Immature natural killer cell (primary cell): ENCODE measurements at places on chromosomes 12 and 14.
A peak's percentile ranks its signal among the peaks of the same experiment; 100 is the strongest.

- DNase-seq = no peak
Measured at GRCh38 chr14:47541662-47542061, 133.7 kb downstream of the MDGA2 start.

DNA sequence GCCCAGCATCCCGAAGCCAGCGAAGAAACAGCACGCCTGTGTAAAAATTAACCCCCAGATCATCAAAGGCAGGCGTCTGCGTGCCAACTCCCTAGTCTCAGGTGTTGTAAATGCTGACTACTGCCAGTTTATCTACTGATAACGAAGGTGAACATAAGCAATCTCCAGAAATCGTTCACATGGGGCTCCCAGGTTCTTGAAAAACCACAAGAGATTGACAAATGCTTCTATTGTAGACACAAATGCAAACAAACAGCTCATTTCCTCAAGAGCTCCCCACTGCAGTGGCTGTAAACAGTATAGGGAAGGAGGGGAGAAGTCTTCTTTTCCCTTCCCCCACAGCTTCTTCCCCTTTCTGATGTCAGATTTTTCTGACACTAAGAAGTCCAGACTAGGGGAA lies 5.3 kb upstream of the PLEKHG3 start:
- no peak for DNase-seq

- no peak for DNase-seq
Measured at GRCh38 chr12:18327036-18327435, 65.7 kb downstream of the PIK3C2G start.

DNA sequence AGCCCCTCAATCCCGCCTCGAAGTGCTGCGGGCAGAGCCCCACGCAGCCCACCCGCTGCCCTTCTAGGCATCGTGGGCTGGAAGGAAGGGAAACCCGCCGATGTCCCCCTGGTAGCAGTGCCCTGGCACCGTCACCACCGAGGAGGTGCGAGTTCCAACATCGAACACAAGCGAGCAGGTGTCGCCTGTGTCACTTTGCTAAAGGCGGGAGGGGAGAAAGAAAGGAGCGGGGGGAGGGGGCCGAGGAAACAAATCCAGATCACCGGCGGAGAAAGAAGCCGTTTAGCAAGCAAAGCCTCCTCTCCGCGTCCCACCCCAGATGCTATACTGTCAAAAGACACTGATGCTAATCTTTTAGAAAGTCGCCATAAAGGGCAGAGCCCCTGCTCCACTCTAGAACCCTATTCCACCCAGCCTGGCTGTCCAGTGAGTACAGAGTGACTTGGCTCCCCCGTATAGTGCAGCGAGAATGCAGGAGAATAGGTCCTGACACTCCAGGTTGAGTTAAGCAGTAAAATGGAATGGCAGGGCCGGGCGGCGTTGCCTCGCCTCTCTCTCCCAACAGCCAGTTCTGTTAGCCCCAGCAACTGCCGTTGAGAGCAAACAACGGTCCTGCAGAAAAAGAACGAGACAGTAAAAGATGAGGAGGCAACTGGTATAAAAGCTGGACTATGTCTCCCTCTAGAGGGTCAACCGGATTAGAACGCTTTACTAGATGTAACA lies 67.9 kb upstream of the USP15 start:
- peak; percentile 20 for DNase-seq

DNA sequence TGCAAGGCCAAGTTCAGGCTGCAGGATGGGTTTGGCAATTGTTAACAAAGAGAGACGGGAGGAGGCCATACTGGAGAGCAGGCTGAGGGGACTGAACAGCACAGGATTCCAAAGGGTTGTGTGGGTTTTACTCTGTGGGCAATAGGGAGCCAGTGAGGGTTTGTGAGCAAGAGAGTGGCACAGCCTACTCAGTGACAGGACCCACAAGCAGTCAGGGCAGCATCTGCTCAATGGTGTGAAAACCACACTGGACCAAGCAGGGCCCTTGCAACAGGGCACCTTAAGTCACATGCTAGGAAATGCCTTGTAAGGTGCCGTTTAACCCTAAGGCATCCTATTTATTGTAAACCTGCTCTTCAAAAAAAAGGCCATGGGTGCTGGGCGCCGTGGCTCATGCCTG lies 22.0 kb downstream of the SYNE3 start:
- DNase-seq = peak; percentile 24

- no peak for DNase-seq
Measured at GRCh38 chr12:78087363-78087675, 256.6 kb downstream of the NAV3 start.

DNA sequence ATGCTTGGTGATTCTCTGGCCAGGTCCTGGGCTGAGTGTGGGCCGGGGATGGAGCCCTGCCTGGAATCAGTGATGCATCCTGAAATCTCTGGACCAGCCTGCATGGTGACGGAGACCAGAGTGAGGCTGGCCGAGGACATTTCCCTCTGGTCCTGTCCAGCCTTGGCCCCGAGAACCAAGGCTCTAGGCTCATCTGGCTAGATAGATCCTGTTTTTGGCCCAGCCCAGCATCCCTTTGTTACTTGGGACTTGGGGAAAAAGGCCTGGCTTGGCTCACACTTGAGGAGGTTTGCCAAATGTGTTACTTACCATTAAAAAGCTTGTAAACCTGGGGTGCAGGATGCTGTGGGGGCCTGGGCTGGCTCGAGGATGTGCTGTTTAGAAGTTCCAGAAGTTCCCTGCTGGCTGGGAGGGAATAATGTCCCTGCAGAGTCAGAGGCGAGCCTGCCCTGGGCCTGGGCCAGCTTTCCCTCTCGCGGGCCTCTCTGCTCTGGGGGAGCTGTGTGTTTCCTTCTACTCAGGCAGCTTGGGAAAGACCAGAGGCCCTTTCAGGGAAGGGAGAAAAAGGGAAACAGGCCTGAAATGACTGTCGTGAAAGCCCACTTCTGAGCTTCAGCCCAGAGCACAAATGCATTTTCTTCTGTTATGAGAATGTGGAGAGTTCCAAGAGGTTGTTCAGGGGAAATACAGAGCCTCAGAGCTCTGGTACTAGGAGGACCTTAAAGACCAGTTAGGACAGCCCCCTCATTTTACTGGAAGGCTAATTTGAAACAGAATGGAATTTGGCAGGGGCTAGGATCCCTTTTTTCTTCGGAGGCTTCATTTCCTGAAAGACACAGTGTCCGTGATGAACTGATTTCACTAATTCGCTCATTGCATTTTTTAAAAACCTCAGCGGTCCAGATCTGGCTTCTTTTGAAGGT lies 47.2 kb upstream of the CTDSP2 start:
- DNase-seq = no peak

DNA sequence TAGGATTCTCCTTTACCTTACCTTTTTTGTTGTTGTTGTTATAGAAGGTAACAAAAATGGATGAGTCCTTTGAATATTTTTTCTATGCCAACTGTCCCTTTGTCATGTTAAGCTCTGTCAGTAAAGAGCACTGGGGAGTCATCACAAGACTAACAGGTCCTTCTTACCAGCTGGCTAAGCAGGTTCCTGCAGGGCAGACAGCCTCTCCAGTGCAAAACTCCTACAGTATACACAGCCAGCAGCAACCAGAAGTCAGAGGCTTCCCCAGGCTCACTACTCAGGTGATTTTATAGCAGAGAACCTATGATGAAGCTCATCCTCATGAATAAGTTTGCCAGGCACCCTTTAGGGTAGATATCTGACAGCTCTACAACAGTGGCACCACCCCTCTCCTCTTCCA lies 271.1 kb downstream of the RERGL start:
- DNase-seq = no peak

GRCh38 chr14:58873228-58873953 lies 235.6 kb downstream of the DACT1 start:
- DNase-seq = no peak

DNA sequence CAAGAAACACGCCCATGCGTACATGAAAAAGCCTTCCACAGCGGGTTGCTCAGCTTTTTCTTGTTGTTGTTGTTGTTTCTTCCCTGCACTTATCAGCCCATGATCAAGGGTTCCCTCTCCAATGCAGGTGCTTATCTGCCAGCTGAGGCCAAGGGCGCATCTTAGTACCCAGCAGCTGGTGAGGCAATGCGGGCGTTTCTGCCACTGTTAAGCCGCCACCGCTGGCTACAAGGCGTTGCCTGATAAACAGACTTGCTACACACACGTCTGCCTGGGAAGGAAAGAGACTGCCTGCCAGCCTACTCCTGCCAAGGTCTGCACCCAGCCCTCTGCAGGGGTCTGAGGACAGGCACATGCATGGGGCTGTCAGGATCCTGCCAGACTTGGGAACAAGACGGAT lies 345.9 kb downstream of the BCL11B start:
- no peak for DNase-seq

DNA sequence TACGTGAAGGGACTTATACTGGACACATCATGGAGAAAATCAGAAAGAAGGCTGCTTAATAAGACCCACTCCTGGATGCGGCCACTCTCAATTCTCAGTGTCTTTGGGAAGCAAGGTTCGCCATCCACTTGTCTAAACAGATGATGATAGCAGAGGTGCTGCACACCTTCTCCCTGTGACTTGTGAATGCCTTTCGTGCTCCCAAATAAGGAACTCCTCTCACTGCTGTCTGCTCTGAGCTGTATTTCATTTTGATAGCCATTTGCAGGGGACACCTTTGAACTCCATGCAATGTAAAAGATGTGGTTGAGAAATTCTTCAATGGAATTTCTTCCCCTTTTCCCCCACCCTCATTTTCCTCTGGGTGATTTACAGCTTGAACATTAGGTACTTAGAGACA lies 11.6 kb downstream of the RMST start:
- DNase-seq = no peak

DNA sequence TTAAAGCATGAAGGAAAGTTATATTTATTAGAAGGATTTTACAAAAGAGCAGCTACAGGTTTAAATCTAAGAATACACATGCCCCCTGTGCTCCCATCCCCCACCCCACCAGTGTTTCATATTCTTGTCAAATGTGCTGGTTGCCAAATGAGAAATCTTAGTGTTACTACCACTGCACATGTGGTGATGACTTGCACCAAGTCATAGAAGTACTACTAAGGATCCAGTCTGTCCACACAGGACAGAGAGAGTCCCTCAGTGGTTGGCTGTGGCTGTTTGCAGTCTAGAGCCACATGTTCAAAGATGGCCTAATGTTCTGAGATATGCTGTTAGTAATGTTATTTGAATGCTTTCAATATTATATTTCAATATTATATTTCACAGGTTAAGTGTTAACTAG lies 268.8 kb downstream of the ADAMTS20 start:
- no peak for DNase-seq

DNA sequence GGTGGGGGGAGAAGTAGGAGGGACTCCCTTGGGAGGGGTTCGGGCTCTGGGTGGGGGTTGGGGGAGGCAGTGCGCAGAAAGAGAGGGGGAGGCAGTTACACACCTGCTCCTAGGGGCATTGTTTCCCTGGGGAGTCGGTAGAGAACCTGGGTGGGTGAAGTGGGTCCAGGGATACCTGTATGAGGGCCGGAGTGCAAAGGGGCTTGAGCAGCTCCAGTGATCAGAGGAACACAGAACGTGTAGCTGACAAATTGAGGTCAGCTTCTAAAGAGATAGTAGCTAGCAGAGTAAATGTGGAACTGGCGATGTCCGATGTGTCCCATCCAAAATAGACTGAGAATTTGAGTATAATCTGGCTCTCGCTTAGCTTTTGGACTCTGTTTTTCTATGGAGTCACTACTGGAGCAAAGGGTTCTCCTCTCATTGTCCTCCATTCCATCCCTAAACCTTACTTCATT lies 502 bp downstream of the SMARCD1 start:
- DNase-seq = no peak

DNA sequence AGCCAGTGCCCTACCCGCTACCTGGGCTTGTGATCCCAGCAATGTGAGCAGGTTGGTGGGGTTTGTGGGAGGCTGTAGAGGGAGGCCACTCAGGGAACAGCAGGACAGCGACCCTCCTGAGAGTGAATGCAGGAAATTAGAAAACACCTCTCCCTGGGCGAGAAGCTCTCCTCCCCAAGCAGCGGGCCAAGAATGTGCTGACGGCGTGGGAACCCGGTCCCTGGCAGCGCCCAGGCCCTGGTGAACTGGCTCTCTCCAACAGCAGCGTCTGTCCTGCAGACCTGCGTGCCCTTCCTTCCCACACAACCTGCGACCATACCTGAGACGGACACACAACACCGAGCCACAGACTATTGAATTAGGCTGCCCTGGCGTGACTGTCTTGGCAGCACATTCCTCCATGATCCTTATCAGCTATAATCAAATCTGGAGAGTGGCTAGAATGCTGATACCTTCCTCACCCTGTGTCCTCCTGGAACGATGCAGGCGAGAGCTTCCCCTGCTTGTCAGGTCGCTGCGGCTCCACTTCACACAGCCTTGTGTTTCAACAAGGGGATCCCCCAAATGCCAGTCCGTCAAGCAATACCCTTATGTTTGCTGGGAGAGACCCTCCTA lies 114.8 kb upstream of the GSC start:
- no peak for DNase-seq
